ENCODE measurements at places on chromosomes 1 and 21.
A peak's percentile ranks its signal among the peaks of the same experiment; 100 is the strongest.

GRCh38 chr1:76503100-76503499 lies 364.2 kb upstream of the ST6GALNAC5 start:
- DNase-seq = no peak

DNA sequence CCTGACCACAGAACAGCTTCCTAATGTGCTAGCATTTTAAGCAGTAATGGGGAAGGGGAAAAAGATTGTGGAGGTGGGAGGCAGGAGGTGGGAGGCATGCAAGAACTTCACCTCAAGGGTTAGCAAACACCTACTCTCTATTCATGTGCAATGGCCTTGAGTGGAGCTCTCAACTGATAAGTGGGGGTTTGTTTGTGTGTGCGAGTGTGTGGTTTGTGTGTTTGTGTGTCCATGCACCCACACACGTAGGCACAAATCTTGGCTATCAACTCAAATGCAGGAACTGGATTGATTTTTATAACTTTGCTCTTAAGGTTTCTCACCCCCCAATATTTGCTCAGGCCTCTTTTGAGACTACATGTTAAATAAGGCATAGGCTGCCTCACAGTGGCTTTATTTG lies 78.6 kb downstream of the SYT6 start:
- DNase-seq = no peak

- DNase-seq = peak; percentile 55
These were observed 31.7 kb downstream of the ERICH3 start for GRCh38 chr1:74641876-74642275.

GRCh38 chr1:178267646-178268094 lies 173.8 kb downstream of the RASAL2 start:
- DNase-seq = no peak

DNA sequence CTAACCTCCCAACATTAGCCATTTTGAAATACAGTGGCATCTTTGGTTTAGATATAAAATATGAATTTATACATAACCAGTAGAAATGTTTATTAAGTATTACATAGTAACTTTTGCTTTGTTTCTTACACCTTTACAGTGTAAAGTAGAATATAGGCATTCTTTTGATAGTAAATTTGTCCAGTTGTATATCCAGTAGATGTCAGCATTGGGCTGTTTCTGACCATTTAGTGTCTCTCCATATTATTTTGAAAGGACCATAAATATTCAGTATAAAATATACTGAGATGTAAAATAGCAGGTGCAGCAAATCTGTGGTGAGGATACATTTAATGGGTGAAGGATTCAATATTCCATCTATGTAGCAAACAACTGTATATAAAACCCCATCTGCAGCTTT lies 115.8 kb upstream of the ZRANB2 start:
- peak; percentile 15 for DNase-seq
